H7 (cell line): ENCODE measurements at places on chromosomes 1 and 21. TPM values are rescaled to one million over a fixed set of nuclear protein-coding genes. Genes with fewer than 3 reads are reported as not detected.

DNA sequence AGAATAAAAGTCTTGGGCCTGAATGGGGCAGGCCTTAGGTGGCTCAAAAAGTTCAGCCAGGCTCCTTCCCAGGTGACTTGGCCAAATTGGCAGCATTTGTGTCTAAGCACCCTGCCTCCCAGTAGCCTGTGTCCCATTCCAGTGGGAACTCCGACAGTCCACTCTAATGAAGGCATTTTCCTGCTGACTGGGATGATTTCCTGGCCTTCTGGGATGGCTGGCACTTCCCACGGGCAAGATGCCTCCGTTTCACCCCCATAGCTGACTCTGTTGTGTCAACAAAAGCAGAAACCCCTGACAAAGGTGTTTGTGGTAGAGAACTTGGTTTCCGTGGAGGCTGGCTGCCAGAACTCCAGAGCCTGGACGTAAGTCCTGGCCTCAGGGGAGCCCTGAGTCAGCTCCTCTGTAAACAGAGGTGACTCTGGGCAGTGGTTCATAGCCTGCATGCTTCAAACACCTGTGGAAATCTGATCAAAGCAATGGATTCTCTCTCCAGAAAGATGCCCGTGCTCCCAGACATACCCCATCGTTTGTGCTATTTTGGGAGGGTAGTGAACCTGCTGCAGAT lies 36.6 kb downstream of the WNT3A start:
- DNase-seq: no peak

DNA sequence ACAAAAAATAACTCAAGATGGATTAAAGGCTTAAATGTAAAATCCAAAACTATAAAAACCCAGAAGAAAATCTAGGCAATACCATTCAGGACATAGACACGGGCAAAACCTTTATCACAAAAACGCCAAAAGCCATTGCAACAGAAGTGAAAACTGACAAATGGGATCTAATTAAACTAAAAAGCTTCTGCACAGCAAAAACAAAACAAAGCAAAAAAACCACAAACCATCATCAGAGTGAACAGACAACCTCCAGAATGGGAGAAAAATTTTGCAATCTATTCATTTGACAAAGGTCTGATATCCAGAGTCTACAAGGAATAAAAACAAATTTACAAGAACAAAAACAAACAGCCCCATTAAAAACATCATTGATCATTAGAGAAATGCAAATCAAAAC lies 4.5 kb upstream of the PGBD2 start:
- no peak for DNase-seq

GRCh38 chr1:111620441-111620971 lies 917 bp downstream of the RAP1A start:
- no peak for DNase-seq

DNA sequence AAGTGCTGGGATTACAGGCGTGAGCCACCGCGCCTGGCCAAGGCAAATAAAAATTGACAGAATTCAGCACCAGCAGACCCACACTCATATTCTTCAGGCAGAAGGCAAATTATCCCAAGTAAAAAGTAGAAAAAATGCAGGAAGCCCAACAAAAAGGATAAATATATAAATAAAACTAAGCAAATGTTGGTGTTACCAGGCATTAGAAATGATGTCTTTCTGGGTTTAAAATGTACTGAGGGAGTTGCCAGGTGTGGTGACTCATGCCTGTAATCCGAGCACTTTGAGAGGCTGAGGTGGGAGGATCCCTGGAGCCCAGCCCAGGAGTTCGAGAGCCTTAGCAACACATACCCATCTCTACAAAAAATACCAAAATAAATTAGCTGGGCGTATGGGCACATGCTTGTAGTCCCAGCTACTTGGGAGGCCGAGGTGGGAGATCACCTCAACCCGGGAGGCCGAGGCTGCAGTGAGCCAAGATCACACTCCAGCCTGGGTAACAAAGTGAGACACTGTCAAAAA lies 6.3 kb downstream of the INTS11 start:
- DNase-seq: no peak

The RNF186 gene
- not detected in 2 replicates for total RNA-seq

The OR2AK2 gene
- total RNA-seq: not detected in 2 replicates

DNA sequence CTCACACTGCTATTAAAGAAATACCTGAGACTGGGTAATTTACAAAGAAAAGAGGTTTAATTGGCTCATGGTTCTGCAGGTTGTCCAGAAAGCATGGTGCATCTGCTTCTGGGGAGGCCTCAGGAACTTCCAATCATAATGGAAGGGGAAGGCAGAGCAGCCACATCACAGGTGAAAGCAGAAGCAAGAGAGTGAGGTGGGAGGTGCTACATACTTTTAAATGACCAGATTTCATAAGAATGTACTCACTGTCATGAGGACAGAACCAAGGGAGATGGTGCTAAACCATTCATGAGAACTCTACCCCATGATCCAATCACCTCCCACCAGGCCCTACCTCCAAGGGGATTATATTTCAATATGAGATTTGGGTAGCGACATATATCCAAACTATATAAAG lies 55.7 kb downstream of the MRPL39 start:
- DNase-seq: no peak

DNA sequence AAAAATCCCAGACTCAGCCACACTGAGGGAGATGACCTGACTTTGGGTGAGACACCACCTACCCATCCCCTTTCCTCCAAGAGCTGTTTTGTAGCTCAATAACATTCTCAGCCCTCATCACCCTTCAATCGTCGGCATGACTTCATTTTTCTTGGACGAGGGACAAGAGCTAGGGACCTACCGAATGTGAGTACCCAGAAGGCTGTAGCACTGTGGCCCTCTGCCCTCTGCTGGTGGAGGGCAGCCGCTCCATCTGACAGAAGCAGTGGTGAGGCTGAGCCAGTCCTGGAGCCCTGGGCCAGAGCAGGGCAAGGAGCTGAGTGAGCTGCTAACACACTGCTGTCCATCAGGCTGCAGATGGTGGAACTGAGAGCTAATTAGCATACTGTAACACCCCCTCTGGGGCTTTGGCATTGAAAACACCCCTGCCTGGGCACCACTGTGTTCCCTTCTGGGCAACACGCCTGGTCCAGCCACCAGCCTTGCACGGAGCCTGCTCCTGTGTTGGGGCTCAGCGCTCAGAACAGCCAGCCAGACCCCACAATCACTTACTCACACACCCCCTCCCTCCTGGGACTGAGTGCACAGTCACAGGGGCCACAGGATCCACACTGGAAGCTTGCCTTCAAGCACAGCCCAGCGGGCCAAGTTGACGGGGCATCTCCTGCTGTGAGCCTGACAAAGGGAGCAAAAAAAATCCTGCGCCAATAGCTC lies 18.3 kb upstream of the ALPL start:
- DNase-seq: peak; percentile 70

DNA sequence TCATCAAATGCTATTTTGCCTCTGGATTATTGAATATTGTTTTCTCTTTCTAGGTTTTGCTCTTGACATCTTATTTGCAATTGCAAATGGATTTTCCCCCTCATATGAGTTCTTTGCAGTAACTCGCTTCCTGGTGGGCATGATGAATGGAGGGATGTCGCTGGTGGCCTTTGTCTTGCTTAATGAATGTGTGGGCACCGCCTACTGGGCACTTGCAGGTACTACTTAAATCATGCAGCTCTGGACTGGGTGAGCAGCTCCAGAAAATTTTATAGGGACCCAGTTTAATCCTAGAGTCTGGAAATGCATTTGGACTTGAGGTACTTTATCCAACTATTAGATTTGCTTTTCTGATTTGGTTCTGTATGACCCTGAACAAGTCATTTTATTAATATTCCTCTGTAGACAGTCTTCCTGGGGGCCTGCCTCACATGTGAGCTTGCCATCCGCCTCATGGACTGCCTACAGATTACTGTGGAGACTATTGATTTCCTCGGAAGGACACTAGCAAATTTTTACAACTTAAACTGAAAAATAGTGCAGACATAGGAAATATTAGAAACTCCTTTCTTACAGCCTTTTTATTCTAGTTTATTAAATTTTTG lies 44.5 kb downstream of the SLC22A15 start:
- DNase-seq: peak; percentile 74

- no peak for DNase-seq
Measured at GRCh38 chr1:38899560-38899959, 18.2 kb upstream of the GJA9 start.

GRCh38 chr1:58581641-58582040 lies 4.6 kb upstream of the TACSTD2 start:
- DNase-seq: no peak

The FCN3 gene
- 0.14 TPM in 1 of 2 replicates, not detected in the other for total RNA-seq

DNA sequence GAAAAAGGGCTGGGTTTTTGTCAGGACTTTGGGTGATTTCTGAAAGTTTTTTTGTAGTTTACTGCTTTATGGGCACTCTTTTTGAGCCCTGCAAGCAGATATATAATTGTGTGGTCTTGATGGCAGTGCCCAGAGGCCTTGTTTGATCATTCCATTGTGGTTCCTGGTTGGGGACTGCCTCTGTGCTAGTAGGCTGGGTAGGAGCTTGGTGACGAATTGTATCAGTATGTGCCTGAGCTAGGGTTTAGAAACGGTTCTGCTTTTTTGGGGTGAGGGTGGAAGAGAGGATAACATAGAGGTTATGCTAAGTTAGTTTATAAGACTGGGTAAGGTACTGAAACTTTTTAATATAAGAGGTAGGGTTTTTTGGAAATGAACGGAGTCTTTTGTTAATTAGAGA lies 139.7 kb upstream of the ETV3 start:
- DNase-seq: no peak

DNA sequence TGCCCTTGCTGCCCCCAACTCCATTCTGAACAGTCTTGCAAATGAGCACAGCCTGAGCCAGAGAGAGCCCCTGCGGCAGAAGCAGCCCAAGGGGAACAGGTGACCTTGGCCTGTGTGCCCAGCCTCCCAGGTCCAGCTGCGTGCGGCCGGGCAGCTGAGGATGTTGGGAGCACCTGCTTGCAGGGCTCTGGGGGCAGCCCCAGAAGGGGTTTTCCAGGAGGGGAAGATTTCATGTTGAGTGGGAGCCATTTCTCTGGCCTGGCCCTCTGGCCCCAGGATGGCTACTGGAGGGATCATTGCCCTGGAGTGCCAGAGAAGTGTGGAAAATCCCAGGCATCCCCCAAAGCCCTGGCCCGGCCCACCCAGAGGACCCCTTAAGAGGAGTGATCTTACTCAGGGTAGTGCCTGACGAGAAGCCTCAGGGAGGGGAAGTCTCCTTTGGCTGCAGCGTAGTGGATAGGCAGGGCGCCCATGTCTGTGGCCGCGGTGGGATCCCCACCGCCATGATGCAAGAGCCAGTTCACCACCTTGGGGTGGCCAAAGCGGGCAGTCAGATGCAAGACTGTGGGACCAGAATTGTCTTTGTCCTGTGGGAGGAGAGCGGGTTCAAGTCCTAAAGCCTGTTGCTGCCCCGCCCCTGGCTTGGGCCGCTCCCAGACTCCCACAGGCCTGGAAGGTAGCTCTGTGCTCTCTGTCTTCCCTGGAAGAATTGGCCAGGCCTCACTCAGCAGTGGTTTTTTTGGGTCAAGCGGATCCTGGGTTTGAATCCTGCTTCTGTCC lies 20.6 kb upstream of the RNU1-4 start:
- DNase-seq: peak; percentile 63
